Endothelial cell (in vitro differentiated cells): ENCODE measurements at places on chromosomes 16 and 17. TPM values are rescaled to one million over a fixed set of nuclear protein-coding genes. Genes with fewer than 3 reads are reported as not detected.

Gene TMEM238L
- not detected for total RNA-seq

Gene PRRT2
- 15.0 TPM for total RNA-seq

Gene CACNG5
- total RNA-seq = not detected

Gene MAPT
- 0.28 TPM for total RNA-seq

Gene GP1BA
- 1.3 TPM for total RNA-seq

DNA sequence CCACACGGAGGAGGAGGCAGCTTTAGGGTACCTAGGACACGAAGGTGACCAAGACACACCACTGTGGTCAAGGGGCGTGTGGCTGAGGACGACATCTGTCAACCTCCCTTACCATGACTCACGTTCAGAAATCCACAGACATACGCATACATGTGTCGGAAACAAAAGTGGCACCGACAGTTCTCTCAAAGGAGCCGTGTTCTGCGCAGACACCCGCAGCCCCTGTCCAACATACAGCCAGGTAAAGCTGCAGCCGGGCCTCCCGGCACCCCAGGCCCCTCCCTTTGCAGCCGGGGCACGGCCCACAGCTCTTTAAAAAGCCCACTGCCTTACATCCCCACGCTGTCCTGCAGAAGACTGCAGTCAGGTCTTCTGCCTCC is 40.5 kb upstream of the KLHDC4 start:
- H3K4me3 ChIP-seq = no peak overlapping the region
- peaks cover 6% of the 10 kb centered on the region for H3K27me3 ChIP-seq
- no peaks in the 10 kb centered on the region for H3K4me1 ChIP-seq
- H3K27ac ChIP-seq = no peak overlapping the region

- no peaks in the 10 kb centered on the region for H3K27me3 ChIP-seq
- H3K4me3 ChIP-seq = no peak overlapping the region
- peak overlapping the region; percentile 80 for H3K27ac ChIP-seq
- H3K4me1 ChIP-seq = peaks cover 28% of the 10 kb centered on the region
- no peak for DNase-seq
- peaks cover 4% of the 10 kb centered on the region for H3K36me3 ChIP-seq
Observed at GRCh38 chr16:57017251-57017650, 27.9 kb downstream of the NLRC5 start.

DNA sequence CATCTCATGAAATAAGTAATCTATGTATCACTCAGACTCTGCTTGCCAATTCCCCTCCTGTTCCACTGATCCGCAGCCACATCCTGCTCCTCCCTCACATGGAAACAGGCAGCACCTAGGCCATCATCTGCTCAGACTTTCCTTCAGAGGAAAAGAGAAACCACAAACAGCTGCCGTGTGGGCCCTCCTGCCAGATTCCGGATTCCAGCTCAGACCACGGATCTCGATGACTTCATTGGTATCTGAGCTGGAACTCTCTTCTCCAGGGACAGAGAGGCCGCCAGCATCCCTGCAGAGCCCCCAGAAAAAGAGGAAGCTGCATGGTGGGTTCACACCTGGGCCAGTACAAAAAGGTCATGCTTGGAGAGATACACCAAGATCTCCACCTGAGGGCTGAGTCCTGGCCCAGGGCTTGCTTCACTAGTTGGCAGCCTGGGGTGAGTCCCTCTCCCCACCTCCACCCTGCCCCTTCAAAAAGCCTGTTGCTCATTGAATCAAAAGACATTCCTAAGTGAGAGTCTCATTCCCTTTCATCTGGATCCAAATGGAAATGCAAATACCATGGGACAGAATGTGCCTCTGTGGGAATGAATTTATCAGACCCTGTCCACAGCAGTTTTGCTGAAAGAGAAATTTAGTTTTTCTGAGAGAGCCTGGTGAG is 47.2 kb downstream of the HOXB1 start:
- no peak overlapping the region for H3K27ac ChIP-seq
- H3K4me1 ChIP-seq = peaks cover 9% of the 10 kb centered on the region

DNA sequence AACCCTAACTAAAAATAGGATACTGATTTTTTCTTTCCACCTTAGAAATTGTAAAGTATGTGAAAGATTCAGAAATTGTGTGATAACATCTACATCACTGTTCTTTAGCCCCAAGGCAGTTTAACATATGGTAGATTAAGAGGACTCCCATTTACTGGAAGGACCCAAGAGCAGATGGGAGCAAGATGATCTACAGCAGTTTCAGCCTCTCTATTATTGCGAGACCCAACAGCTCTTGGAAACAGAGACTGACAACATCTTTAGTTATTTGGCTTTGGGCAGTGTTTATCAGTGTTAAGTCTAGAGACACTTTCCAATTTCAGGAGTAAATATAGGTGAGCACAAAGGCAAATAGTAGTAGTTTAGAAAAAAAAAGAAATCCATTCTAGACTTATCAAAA is 124.9 kb upstream of the CORO6 start:
- peaks cover 9% of the 10 kb centered on the region for H3K4me1 ChIP-seq
- H3K27me3 ChIP-seq = peaks cover 2% of the 10 kb centered on the region
- peaks cover 9% of the 10 kb centered on the region for H3K36me3 ChIP-seq
- no peak overlapping the region for H3K27ac ChIP-seq
- DNase-seq = no peak

DNA sequence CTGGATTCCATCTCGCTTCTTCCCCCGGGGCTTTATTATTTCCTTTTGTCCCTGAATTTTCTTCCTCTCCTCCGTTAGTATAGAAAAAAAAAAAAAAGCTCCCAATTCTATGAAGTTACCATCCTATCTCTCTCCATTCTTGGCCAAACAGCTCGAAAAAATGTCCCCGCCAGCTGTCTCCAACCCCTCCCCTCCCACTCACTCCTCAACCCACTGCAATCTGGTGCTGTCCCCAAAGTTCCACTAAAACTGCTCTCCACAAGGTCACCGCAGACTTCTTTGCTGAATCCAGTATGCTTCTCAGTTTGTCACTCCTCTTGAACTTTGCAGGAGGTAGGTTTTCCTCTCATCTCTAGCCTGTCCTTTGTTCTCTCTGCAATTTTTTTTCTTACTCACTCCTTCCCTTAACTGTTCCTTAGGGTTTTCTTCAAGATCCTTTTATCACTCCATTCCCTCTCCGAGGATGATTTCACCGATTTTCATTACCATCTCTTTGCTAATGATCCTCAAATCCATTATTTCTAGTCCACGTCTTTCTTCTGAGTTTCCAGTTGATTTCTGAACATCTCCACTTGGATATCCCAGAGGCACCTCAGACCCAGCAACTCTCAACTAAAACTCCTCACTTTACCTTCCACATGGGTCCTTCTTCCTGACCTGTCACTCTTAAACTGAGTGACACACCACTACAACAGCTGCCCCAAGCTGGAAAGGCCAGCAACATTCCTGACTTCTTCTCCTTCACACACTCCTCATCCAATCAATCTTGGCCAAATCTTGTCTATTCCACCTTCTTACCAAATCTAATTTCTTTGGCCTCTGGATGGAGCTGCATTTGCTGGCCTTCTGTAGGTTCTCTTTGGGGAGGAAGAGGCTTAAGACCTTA is 1.5 kb upstream of the SUMO2 start:
- H3K4me3 ChIP-seq = peak overlapping the region; percentile 91
- H3K36me3 ChIP-seq = peaks cover 26% of the 10 kb centered on the region
- peaks cover 25% of the 10 kb centered on the region for H3K4me1 ChIP-seq
- DNase-seq = no peak
- peaks cover 14% of the 10 kb centered on the region for H3K27me3 ChIP-seq
- H3K27ac ChIP-seq = peak overlapping the region; percentile 87

DNA sequence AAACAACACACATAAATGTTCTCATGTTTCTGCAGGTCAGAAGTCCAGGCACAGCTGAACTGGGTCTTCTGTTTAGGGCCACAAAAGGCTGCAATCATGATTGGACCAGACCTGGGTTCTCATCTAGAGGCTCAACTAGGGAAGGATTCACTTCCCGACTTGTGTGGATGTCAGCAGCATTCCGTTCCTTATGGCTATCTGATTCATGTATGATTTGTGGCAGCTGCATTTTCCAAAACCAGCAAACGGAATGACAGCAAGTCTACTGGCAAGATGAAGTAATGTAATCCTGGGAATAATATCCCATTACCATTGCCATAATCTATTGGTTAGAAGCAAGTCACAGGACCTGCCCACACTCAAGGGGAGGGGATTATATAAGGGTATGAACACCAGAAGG is 22.1 kb downstream of the CEP112 start:
- peaks cover under 1% of the 10 kb centered on the region for H3K27me3 ChIP-seq
- no peak overlapping the region for H3K27ac ChIP-seq
- DNase-seq = no peak
- peaks cover 4% of the 10 kb centered on the region for H3K36me3 ChIP-seq
- no peak overlapping the region for H3K4me3 ChIP-seq

DNA sequence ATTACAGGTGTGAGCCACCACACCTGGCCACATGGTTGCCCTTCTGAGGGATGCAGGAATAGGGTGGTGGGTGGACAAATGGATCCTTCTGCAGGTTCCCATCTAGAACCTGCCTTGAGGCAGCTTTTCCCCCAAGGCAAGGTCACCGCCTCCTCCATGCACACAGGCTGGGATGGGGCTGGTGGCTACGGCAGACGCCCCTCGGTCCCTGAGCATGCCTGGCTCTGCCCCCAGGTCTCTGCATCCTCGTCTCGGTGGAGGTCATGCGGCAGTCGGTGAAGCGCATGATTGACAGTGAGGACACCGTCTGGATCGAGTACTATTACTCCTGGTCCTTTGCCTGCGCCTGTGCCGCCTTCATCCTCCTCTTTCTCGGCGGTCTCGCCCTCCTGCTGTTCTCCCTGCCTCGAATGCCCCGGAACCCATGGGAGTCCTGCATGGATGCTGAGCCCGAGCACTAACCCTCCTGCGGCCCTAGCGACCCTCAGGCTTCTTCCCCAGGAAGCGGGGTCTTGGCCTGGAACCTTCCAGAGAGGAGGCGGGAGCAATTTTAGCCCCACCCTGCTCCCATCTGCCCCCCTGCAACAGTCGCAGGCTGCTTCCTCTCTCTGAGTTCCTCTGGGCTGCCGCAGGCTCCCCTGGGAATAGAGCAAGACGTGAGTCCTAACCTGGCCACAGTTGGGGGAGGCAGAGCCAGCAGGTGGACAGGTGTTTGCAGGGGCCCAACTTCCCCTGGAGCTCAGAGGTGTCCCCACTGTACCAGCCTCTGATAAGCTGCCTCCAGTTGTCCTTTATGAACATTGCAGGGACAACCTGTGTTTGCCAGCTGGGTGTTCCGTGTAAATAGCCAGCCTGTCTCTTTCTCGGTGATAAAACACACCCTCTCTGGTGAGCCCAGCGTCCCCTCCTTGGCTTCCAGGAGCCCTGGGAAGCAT is 11.7 kb downstream of the CACNG1 start:
- no peak for DNase-seq
- H3K36me3 ChIP-seq = peaks cover 4% of the 10 kb centered on the region
- peaks cover 6% of the 10 kb centered on the region for H3K27me3 ChIP-seq
- H3K4me1 ChIP-seq = no peaks in the 10 kb centered on the region
- H3K27ac ChIP-seq = no peak overlapping the region
- H3K4me3 ChIP-seq = no peak overlapping the region
